T-cell (primary cell): ENCODE measurements at places on chromosomes 5 and 9. TPM values are rescaled to one million over a fixed set of nuclear protein-coding genes. Genes with fewer than 3 reads are reported as not detected.
A peak's percentile ranks its signal among the peaks of the same experiment; 100 is the strongest.

- DNase-seq: no peak
These were observed 100.2 kb downstream of the ADAMTS2 start for GRCh38 chr5:179245031-179245430.

DNA sequence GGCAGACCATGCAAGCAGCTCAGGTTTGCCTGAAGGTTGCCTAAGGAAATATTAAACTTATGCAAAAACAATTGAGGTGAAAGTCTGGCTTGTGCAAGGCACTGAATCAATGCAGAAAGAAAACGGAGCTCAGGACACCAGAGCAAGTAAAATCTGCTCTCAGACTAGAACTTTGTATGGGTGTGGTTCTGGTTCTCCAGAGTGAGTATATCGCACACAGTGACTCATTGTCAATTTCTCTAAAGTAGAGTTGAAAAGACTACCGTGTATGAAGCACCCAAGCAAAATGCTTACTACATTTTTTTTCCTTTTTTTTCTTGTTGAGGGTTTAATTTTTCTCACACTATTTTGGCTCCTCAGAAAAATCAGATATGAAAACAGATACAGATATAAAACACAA, 650.3 kb upstream of the CDH10 start:
- DNase-seq: no peak

DNA sequence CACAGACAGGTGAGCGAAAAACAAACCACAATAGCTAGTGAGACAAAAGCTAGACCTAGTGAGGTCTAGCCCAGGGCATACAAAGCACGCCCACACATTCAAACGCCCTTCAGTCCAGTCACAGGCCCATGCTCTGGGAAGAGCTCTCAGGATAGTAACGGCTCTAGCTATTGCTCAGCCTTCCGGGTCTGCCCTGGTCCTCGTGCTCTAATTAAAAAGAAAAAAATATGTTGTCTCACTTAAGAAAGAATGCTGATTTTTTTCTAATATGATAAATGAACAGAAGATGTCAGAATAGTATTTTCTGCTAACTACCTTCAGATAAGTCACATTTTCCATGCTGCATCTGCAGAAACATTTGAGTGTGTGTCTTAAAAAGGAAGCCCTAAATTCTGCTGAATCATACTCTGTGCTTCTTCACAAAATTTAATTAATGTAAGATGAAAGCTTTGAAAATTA, 94.5 kb downstream of the PLPP1 start:
- DNase-seq: no peak

DNA sequence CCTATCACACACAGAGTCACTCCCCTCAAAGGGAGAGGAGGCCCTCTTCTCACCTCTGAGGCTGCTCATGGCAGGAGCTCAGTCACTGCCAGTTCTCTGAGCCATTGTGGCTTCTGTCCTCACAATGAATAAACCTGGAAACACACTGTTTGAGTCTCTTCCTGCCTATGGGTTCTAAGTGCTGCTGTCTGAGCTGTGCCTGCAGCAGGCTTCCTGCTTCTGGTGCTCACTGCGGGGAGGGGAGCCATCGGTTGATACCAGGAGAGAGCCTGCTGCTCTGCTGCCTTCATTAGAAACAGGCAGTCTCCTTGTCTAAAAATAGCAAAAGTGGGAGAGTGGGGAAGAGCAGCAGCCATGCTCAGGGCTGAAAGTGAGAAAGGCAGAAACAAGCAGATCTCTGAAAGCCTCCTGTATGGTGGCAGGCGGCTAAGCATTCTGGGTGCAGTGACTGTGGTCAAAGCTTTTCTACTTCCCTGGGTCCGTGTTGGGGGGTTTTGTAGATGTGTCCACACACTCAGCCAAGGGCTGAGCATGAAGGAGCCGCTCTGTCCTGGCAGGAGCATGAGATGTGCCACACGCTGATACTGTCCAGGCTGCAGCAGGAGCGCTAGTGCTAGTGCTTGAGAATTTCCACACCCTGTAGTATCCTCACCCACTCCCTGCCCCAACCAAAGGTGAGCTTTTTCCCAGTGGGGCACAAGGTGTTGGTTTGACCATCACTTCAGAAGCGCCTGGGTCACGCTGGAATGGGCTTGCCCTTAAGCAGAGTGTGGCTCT, 34.2 kb downstream of the PRKACG start:
- DNase-seq: peak; percentile 8

The FAM78A gene
- total RNA-seq: 99.4 TPM

The CATSPER3 gene
- total RNA-seq: not detected
